ENCODE measurements at places on chromosomes 12 and 14.

DNA sequence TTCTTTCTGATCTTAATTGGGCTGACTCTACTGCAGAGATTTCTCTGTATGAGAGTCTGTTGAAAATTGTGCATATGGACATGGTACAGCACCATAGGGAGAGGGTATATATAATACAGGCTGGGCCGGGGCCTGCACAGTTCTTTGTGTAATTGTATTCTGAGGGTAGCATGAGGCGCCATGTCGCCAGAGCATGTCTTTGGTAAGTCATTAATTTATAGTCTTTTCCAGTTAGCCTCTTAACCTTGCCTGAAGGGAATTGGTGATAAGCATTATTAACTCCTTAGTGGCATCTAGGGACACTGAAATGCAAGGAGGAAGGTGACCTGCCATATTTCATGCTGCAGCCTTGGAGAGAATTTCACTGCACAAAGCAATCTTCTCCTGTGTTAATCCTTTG is 569.9 kb downstream of the TMTC2 start:
- no peak for DNase-seq

DNA sequence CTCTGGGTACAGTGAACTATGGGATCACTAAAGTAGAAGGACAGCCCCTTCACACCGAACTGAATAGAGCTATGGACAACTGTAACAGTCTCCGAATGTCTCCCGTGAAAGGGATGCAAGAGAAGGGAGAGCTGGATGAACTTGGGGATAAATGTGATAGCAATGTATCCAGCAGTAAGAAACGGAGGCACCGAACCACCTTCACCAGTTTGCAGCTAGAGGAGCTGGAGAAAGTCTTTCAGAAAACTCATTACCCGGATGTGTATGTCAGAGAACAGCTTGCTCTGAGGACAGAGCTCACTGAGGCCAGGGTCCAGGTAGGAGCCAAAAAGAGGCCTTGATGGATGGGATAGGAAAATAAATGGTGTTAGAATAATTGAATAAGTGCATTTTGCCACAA is 3.5 kb downstream of the ALX1 start:
- DNase-seq, result no peak

- DNase-seq, result no peak
These were observed 336.8 kb downstream of the NAV3 start for GRCh38 chr12:78167510-78167909.

- DNase-seq, result no peak
These were observed 1.3 kb downstream of the ZFHX2 start for GRCh38 chr14:23550131-23550811.

- no peak for DNase-seq
These were observed 83.5 kb downstream of the TTC6 start for GRCh38 chr14:37678916-37679315.

DNA sequence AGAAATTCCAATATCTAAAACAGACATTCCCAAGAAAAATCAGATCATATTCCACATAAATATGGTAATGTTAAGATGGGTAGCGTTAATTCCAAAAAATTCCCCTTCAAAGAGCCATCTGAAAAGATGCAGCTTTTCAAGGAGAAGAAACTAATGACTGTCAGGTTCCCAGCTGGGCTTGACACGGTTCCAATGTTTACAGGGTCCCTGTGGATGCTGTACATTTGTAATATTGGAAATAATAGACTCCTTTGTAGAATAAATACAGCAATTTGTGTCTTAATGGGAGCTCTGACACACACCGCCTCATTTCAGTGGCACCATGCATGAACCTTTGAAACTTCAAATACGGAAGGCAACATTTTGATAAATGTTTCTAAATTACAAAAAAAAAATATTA is 140.6 kb downstream of the ITPR2 start:
- no peak for DNase-seq

DNA sequence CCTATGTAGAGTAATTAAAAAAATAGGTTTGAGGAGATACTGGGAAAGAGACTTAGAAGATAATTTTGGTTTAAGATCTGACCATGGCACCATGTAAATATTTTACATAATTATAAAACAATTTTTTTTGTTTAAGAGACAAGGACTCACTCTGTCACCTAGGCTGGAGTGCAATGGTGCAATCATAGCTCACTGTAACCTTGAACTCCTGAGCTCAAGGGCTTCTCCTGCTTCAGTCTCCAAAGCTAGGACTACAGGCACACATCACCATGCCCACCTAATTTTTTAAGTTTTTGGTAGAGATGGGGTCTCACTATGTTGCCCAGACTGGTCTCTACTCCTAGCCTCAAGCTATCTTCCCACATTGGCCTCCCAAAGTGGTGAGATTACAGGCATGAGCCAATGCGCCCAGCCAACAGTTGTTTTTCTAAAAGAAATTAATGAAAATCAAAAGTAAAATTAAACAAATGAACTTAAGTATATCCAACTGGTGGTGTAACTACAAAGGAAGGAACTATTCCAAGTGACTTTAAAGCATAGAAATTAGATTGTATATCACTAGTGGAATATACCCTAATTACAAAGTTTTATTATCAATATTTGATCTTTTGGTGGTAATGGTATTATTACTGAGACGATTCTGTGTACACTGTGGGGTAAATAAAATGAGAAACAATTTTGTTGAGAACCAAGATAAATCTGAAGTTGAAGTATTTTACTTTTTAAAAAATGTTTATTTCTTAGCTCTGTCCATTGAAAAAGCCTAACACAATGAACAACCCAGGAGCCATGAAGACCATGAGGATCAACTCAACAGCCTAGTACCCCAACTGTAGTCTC is 29.1 kb downstream of the COCH start:
- DNase-seq, result no peak

- DNase-seq, result no peak
These were observed 36.1 kb downstream of the PPHLN1 start for GRCh38 chr12:42361909-42362646.

DNA sequence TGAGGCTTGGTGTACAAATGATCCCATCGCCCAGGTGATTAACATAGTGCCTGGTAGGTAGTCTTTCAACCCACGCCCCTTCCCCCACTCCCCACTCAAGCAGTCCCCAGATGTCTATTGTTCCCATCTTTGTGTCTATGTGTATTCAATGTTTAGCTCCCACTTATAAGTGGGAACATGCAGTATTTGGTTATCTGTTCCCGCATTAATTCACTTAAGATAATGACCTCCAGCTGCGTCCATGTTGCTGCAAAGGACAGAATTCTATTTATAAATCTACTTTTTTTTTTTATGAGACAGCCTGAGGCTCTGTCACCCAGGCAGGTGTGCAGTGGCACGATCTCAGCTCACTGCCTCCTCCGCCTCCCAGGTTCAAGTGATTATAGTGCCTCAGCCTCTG is 15.7 kb downstream of the SPX start:
- DNase-seq, result no peak

GRCh38 chr12:124518051-124518932 is 49.1 kb downstream of the NCOR2 start:
- no peak for DNase-seq

DNA sequence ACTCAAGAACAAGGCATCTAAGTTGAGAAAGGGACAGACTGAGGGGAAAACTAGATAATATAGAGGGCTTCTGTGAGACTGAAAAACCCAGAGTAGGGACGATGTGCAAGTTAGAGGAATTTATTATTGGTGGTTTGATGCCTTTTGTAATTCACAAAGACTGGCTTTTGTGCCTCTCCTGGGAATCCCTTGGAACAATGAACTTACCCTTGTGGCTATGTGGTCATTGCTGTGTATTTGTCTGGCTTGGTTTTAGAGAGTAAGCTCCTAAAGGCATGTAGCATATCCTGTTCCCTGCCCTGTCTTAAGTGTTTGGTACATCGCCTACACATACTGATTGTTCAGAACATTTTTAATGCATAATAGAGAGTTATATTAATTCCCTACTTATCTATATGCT is 26.6 kb downstream of the DCN start:
- DNase-seq, result no peak

DNA sequence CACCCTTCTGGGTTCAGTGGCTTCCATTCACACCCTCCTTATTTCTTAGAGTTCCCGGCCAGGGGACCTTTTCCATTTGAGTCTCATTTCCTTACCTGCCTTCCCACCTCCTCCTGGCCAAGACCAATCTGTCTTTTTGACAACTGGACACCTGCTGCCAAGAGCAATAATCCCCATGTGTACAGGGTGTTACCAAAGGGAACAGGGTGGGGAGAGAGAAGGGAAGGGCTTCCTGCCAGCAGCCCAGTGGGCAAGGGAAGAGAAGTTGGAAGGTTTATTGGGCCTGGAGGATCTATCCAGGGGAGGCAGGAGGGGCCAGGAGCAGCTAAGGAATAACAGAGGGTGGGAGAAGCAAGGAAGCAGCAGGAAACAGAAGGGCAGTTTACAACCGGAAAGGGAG is 346.2 kb downstream of the C12orf75 start:
- no peak for DNase-seq

- no peak for DNase-seq
These were observed 17.5 kb downstream of the SLC35F4 start for GRCh38 chr14:57848353-57848752.

- DNase-seq, result no peak
These were observed 35.2 kb downstream of the ZFP36L1 start for GRCh38 chr14:68757618-68758081.

DNA sequence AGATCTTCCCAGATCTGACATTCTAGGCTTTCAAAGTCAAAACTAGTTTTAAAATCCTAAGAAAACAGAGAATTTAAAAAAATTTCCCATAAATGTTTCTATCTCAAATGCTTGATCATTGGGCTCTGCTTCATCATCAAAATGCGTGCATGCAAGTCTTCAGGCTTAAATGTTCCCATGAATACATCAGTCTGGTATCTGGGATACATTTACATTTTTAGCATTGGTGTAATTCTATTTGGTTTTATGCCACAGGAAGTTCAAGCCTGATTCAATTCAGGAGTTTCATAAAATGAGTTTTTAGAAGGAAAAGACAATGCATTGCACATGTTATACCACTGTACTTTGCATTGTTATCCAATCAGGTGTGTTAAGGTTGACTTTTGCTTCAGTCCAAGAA is 336.4 kb downstream of the PCNX1 start:
- DNase-seq, result no peak

- no peak for DNase-seq
These were observed 1005.5 kb downstream of the NRXN3 start for GRCh38 chr14:79175671-79176070.

DNA sequence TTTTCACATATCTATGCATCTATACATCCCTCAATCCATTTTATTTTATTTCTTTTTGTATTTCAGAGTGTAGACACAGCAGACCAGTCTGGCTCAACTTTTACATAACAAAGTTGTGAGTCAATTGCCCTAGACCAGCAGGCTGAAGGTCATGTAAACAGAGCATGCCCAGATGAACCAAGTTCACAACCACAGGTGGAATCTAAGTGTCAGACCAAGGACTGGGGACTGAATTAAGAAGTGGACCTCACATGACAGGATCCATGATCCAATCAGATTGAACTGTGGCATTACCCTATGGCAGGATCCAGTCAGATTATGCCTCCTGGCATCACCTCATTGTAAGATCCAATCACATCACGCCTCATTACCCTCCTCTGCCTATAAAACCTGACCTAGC is 455.8 kb downstream of the SOX5 start:
- DNase-seq, result no peak

DNA sequence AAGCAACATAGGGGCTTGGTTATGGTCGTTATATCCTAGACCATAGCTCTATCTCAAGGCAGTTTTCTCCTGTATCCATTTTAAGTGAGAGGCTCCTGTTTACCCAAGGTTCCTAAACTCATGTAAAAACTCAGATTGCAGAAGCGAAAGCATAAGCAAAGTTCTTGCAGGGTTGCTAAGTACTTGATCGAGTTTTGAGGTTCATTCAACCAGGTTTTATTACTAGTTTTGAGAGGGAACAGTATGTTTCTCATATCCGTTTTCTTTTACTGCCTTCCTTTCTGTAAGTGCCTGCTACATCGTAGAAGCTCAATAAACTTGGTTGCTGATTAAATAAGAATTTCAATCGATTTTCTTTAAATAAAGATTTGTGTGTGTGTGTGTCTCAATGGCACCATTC is 5.1 kb downstream of the AKAP3 start:
- DNase-seq, result no peak

DNA sequence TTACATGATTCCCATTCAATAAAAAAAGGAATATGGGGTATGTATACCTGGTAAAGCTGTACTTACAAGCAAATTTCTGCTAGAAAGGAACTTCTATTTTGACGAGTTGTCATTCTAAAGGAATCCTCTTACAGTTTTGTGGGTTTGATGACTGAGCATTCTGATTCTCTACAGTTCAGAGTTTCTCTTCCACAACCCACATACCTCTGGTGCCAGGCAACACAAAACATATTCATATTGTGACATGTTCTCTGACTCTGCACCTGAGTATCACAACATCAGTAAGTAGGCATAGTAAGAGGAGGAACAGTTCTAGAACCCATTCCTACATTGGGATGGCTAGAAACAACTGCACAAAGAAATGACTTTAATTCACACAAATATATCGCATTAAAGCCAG is 636.6 kb downstream of the MED13L start:
- no peak for DNase-seq

DNA sequence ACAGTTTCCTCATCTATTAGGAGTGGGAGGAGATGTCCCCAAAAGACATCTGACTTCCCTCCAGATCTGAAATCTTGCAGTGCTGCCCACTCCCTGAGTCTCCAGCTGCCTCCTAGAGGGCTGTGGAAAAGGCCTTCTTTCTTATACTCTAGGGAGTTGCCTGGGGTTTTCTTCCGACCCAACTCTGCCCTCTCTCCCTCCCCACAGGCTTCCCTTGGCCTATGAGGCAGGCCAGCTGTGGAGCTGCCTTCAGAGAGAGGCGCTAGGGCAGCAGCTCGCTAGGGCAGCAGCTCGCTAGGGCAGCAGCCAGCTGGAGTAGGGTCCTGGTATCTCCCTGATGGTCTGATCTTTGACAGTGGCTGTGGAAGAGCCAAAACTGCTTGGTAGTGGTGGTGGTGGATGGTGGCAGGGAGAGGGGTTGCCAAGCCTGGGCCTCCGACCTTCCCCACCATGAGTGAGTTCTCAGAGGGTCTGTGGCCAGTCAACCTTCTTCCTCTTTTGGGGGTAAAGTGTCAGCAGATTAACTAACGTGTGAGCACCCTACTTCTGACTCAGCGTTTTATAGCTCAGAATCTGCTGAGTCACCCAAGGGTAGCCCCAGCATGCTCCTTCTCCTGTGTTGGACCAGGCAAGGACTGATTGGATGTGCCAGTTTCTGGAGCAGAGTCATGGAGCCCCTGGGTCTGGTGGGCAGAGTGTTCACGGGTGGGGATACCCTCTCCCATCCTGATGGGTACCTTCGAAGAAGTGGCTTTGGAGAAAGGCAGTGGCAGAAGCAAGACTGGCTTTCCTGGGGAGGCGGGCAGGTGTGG is 2.3 kb downstream of the SLC48A1 start:
- no peak for DNase-seq

DNA sequence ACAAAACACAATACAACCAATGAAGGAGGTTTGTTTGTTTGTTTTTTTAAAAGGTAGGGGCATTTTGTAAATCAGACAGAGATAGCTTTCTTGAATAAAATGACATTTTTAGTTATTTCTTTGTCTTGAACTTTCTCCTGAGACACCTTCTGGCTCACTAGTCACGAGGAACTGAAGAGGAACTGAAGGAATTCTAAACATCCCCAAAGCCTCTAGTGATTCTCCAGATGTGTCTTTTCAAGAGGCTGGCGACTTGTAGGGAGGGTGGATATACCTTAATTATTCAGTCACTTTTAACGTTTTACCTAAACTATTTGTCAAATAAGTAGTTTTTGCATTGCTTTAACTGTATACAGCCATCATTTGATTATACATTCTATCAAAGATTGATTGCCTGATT is 211.2 kb upstream of the LRIG3 start:
- no peak for DNase-seq

All from activated CD4-positive, CD25-positive, alpha-beta regulatory T cell (primary cell).